ENCODE measurements at places on chromosomes 5 and 9. TPM values are rescaled to one million over a fixed set of nuclear protein-coding genes. Genes with fewer than 3 reads are reported as not detected.

Gene PHF24
- 0.98 TPM for total RNA-seq

Gene DRD1
- 0.25 TPM for total RNA-seq

Gene FXN
- total RNA-seq, result 12.9 TPM

Gene TAF11L4
- not detected for total RNA-seq

Gene TRIM36
- total RNA-seq, result 1.8 TPM

Gene IFNW1
- not detected for total RNA-seq
